ENCODE measurements at places on chromosomes 12 and 14.

DNA sequence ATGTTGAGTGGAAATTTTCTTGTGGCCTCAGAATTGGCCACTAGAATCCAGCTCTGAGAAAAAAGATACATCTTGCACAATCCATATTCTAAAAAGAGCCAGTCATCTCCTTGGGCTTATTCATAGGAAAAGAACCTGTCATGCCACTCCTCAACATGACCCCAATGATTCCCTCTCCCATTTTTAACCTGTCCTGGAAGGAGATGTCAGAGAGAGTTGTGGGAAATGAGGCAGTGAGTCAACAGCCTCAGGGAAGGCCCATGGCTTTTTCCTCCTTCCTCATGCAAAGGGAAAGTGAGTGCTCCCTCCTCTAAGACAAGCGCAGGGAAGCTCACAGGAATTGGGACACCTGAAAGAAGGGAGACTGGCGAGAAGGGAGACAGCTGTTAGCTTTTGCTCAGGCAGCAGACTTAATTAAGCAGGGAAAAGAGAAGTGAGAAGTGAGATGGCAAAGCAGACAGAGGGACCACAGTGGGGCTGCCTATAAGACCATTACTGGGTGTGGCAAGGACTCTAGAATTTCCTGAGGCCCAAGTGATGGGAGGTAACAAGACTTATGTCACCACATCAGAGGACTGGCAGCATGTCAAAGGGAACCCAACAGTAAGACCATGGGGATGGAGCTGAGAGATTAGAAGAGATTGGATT, 10.2 kb upstream of the DHRS7 start:
- H3K27ac ChIP-seq: no peak overlapping the region
- no peaks in the 10 kb centered on the region for H3K4me1 ChIP-seq

DNA sequence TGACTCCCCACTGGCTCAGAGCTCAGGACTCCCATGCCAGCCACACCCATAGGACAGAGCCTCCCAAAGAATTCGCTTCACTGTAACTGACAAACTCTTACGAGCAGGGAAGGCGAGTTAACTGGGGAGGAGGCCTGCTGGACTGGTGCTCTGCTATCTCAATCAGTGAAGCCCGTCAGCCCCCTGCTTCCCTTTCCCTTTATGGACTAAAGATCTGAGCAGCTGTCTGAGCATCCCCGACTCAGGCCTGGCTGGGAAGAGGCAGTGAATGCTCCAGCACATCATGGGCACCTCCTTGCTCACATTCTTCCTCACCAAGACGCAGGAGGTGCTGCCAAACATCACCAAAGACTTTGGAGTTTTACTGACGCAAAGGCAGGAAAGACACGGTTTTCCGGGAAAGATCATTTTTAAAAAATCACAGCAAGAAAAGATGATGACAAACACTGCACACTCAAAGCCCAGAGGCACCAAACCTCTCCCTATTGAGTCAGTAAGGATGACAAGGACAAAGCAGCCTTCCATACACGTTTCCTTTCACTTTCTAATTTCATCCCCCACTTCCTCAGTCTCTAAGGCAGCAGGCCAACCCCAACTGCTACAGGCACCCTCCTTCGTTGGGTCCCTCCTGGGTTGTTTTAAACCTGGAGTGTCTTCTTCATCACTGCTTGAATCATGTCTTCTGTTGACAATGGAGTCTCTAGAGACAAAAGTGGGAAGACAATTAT, 45.0 kb upstream of the P2RX7 start:
- H3K4me3 ChIP-seq: no peak overlapping the region
- H3K27ac ChIP-seq: no peak overlapping the region
- H3K36me3 ChIP-seq: no peaks in the 10 kb centered on the region
- no peaks in the 10 kb centered on the region for H3K27me3 ChIP-seq
- no peak for DNase-seq
- no peaks in the 10 kb centered on the region for H3K4me1 ChIP-seq

GRCh38 chr12:27560126-27560525, 36.1 kb downstream of the PPFIBP1 start:
- no peaks in the 10 kb centered on the region for H3K27me3 ChIP-seq
- no peaks in the 10 kb centered on the region for H3K36me3 ChIP-seq
- no peak overlapping the region for H3K27ac ChIP-seq
- H3K4me3 ChIP-seq: no peak overlapping the region
- DNase-seq: no peak
- H3K4me1 ChIP-seq: peaks cover 32% of the 10 kb centered on the region

GRCh38 chr12:5632453-5632852, 200.5 kb downstream of the NTF3 start:
- no peak overlapping the region for H3K4me3 ChIP-seq
- no peak for DNase-seq
- no peak overlapping the region for H3K27ac ChIP-seq
- H3K4me1 ChIP-seq: no peaks in the 10 kb centered on the region
- H3K36me3 ChIP-seq: no peaks in the 10 kb centered on the region
- no peaks in the 10 kb centered on the region for H3K27me3 ChIP-seq
